ENCODE measurements at places on chromosomes 13 and 19.

- no peak for DNase-seq
Measured at GRCh38 chr13:35716729-35717128, 240.2 kb upstream of the MAB21L1 start.

DNA sequence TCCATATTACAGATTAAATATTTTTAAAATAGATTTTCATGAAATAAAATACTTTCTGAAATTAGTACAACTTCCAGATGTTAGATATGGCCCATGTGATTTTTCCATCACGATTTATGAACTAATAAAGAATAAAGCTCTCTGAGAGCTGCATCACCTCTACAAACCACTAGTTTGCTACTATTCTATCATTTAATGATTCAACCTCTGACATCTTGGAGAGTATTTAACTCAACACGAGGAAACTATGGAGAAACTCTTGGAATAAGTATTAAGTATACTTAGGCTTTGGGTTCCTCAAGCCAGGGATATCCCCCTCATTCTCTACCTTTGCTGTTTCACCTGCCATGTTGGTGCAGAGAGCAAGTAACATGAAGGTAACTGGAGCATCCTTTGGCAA is 55.7 kb downstream of the DACH1 start:
- no peak for DNase-seq

DNA sequence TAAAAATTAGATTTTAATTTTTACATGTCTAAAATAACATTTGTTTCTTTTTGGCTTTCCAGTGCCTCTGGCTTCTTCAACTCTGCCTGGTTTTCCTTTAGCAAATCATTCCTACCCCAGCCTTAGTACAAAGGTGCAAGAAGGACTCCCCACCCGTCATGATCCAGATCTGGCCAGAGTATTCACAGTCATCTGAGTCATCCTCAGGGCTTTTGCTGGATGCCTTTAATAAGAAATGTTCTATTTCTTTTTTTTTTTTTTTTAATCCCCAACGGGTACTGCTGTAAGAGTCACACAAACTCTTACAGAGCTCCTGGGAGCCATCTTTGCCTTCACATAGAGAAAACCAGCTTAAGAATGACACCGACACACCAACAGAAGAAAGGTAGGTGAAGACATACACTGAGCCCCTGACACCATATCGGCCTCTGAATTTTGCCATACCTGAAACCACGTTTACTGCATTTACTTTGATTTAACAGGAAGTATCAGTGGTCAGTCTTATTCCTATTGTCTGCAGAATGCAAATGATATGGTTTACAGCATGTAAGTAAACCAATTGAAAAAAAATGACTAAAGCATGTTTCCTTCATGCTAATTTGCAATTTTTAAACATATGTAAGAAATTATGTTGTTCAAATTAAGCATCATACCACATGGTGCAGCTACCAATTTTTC is 184.4 kb downstream of the NALCN start:
- DNase-seq: no peak

DNA sequence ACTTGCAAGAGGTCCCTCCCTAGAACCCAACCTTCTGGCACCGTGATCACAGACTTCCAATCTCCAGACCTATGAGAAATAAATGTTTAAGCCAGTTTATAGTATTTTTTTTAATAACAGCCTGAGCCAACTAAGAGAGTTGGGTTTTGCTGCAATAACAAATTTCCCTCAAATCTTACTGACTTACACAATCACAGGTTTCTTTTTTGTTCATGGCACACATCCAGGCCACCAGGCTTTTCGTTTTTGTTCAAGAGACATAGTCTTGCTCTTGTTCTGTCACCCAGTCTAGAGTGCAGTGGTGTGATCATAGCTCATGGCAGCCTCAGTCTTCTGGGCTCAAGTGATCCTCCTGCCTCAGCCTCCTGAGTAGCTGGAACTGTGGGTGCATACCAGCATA is 2.0 kb upstream of the SELENOV start:
- DNase-seq: no peak

GRCh38 chr13:36725936-36726335 is 52.1 kb downstream of the SERTM1 start:
- DNase-seq: no peak

GRCh38 chr13:77184455-77184854 is 142.4 kb downstream of the MYCBP2 start:
- no peak for DNase-seq

All from right lobe of liver (tissue), 6 donors.